ENCODE measurements at places on chromosomes 16 and 17.
A peak's percentile ranks its signal among the peaks of the same experiment; 100 is the strongest.

- DNase-seq, result peak; percentile 49
Observed at GRCh38 chr16:84281074-84281473, 13.6 kb upstream of the WFDC1 start.

DNA sequence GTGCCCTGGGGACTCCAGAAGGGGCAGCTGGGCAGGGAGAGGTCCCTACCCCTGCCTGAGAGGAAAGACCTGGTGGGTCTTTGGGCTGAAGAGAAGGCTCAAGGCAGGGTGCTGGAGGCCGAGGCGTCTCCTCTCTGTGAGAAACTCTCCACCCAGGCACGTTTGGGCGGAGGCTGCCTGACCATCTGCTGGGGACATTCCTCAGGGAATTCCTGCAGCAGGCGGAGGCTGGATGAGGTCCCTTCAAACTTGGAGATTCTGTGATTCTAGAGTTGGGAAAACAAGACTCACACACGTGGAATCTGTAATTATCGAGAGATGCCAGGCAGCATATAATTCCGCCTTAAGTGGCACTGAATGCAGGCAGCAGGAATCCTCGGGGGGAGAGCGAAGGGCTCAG, 21.1 kb upstream of the PHF12 start:
- peak; percentile 72 for DNase-seq

DNA sequence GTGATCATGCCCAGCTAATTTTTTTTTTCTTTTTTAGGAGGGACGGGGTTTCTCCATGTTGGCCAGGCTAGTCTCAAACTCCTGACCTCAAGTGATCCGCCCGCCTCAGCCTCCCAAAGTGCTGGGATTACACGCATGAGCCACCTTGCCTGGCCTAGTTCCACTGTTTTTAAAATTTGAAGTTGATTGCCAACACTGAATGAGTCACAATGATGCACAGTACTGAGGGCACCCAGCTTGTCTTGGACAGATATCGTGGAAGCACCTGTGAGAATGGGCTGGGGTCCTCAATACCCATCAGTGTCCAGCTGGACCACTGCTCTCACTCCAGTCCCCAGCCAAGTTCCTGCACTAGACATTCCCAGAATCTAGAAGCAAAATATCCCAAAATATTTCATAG, 2.5 kb downstream of the KNOP1 start:
- no peak for DNase-seq

DNA sequence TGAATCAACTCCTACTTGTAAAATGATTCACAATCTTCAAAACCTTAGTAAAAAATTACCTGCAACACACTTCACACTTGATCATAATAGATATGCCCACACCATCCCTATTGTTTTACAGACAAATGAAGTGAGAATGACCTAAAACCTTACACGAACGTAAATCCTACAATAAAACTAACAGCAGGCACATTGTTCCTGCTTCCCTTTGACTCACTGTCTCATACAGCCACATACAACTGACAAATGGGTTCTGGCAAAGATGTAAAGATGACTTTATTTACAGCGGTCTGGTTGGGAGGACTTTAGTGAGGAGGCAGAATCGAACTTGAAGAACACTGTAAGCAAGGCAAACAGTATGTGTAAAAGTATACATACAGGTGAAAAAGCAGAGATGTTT, 188.7 kb downstream of the MYO1D start:
- no peak for DNase-seq

DNA sequence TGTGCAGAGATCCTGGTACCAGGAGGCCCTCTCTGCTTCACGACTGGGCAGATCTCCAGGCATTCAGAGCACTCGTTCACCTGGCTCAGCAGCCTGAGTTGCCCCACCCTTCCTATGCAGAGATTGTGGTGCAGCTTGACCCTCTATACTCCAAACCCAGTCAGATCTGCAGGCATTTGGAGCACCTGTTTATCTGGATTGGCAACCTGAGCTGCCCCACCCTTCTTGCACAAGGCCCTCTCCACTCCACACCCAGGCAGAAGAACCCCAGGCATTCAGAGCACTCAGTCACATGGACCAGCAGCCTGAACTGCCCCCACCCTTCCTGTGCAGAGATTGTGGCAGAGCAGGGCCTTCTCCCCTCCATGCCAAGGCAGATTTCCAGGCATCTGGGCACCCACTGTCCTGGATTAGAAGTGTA, 88.4 kb upstream of the CDH5 start:
- no peak for DNase-seq

- DNase-seq, result no peak
Observed at GRCh38 chr17:11334493-11334892, 93.5 kb downstream of the SHISA6 start.

GRCh38 chr17:36529121-36529520, 5.5 kb downstream of the MYO19 start:
- peak; percentile 66 for DNase-seq

DNA sequence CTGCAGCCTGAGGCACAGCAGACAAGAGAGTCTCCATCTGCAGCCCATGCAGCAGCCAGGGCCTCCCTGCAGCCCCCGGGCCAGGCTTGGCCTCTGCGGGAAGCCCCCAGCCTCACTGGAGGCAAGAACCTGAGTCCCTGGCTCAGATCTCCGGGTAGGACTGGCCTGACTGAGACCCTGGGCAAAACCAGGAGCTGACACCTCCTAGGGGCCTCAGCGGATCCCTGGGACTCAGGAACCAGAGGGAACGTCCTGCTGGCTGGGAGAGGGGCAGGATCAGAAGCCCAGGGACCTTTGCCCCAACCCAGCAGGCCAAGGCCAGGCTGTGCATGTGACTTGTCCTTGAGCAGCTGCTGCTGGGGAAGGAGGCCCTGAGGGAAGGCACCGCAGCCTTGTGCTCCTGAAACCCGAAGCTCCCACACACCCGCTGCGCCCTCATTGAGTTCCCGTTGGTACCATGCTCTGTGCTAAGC, 1.7 kb upstream of the PRSS21 start:
- no peak for DNase-seq

- DNase-seq, result peak; percentile 23
Observed at GRCh38 chr17:59331929-59332748, 684 bp downstream of the YPEL2 start.

DNA sequence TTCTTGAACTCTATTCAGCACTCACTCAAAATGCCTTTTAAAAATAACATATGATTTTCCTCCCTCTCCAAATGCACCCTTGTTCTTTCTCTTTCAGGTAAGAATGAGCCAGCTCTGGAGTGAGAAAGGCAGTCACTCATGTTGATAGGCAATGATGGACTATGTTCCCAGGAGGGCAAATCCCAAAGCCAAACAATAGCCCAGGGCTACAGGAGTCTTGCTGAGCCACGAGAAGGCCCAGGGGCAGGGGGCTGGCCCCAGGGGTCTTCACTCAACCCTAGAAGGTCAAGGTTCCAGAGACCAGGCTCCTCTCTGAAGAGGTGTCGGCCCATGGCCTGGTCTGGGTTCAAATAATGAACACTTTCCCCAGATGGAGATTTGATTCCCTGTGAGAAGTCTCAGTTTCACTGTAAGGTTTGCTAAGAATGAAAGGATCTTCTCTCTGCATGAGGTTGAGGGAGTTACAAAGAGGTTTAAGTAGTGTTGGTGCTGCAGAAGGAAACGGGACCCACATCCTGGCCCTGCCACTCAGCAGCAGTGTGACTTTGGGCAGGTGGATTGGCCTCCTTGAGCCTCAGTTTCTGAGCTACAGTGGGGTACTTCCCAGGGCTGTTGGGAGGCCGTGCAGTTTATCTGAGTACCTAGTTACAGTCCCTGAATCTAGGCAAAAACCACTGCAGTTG, 49.0 kb downstream of the RTN4RL1 start:
- DNase-seq, result no peak

- no peak for DNase-seq
Observed at GRCh38 chr17:76048025-76048605, 21.0 kb upstream of the EVPL start.

- no peak for DNase-seq
Observed at GRCh38 chr17:81842725-81843504, 8.1 kb upstream of the PPP1R27 start.

GRCh38 chr17:34174496-34174895, 80.6 kb upstream of the CCL2 start:
- DNase-seq, result no peak

DNA sequence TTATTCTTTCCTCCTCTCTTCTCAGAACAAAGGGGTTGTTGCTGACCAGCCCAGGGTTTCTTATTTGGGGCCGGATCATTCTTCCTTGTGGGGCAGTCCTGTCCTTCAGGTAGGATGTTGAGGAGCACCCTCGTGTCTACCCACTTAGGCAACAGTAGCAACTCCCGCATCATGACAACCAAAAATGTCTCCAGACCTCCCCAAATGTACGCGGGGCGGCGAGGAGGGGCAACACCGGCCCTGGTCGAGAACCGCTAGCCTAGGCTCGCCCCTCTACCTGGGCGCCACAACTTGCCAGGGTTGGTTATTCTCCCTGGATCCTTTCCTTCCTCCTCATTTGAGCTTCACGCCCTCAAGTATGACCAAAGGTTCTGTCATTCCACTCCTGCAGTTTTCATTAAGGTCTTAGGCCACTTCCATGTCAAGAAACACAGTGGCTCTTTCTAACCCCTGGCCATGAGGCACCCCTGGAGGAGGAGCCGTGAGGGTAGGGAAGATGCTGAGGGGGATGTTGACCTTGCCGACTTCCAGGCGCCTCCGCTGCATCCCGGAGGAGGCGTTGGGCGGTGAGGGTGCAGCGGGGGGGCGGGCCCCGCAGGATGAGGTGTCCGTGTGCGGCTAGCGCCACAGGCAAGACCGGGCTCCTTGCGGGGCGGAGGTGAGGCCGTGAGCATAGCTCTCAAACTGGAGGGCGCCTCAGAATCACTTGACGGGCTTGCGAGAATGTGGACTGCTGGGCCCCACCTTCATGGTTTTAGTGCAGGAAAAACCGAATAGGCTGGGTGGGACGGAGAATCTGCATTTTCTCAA, 712 bp upstream of the SPECC1 start:
- no peak for DNase-seq

GRCh38 chr17:28895794-28896447, 1.6 kb downstream of the FLOT2 start:
- DNase-seq, result no peak

DNA sequence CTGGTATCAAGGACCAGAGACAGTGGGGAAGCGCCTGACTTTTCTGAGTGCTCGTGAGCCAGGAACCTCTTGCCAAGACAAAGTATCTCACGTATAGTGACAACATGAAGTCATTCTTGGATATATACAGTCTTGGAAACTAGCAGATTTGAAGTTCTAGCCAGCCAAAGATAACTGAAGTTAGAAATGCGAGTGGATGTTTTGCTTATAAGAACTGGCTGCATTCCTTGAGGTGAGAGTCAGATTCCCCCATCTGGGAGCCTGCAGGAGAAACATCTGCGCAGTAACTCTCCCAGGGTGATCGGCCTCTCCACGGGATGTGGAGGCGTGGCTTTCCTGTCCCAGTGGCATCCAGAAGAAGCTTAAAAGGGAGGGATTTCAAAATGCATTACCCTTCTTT, 89.8 kb downstream of the SHISA6 start:
- DNase-seq, result peak; percentile 97

DNA sequence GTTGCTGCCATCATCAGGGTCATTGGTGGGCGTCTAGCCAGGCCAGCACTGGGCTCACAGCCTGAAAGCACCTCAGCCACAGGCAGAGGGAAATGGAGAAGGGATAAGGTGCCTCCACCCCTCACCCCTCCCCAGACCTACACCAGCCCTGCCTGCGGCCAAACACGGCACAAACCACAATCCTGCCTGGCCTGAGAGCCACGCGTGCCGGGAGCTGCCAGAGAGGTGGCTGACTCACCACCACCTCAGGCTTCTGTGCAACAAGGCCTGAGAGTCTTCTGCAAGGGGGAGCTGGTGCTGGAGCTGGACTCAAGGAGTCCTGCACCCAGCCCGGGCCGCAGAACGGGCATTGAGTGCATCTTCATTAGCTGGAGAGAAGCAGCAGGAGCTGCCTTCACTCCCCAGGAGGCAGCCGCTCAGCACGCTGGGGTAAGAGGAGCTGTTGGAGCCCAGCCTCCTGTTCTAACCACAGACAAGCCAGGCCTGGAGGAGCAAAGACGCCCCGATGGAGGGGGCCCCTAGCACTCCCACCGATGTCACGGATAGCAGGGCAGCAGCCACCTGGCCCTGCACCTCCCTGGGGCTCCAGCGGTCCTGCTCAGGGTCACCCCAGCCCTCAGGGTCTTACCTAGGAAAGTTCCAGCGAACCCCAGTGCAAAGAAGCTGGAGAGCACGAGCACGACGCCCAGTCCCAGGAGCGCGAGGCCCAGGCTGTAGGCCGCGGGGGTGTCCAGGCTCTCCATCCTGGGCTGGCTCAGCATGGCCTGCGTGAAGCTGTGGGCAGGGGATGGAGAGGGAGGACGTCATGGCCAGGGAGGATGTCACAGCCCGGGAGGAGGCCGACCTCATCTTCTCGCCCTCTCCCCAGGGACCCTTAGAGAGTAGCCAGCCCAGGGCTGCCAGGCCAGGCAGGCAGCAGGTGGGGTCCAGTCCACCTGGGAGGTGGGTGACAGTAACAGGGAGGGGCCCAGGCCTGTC, 16.0 kb upstream of the RASD1 start:
- DNase-seq, result peak; percentile 85

GRCh38 chr16:49453983-49454382, 80.4 kb downstream of the C16orf78 start:
- DNase-seq, result no peak

DNA sequence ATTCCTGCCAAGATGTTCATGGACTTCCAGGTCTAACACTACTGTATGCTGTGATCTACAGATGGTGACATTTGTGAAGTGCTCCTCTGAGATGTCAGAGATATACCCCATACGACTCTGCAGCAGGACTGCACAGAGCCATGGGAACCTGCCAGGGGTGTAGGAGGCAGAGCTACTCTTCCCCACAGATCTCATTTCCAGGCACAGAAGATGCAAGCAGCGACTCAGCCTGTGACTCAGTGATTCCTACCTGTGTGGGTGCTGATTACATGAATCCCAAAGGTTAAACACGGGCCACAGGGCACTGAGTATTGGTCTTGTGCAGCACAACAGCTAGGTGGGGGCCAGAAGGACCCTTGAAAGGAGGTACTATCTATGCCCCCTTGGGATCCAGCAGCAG, 137.0 kb upstream of the SOX9 start:
- DNase-seq, result no peak

- DNase-seq, result no peak
Observed at GRCh38 chr16:1221628-1222552, 3.2 kb downstream of the TPSG1 start.

DNA sequence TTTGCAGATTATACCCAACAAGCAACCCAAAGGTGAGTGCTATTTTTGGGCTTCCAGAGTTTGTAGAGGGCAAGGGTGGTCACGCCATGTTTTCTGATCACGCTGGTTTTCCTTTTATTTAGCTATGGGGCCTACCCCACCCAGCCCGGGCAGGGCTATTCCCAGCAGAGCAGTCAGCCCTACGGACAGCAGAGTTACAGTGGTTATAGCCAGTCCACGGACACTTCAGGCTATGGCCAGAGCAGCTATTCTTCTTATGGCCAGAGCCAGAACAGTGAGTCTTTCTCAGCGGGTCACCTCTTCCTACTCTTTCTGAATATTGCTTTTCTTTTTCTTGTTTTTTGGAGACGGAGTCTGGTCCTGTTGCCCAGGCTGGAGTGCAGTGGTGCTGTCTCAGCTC, 2.5 kb downstream of the FUS start:
- DNase-seq, result no peak

GRCh38 chr17:29571883-29572681, 3.6 kb downstream of the TP53I13 start:
- DNase-seq, result no peak

GRCh38 chr17:30251931-30252330, 16.4 kb upstream of the SLC6A4 start:
- DNase-seq, result no peak
